PC-3 (cell line): ENCODE measurements at places on chromosomes 16 and 17. TPM values are rescaled to one million over a fixed set of nuclear protein-coding genes. Genes with fewer than 3 reads are reported as not detected.

DNA sequence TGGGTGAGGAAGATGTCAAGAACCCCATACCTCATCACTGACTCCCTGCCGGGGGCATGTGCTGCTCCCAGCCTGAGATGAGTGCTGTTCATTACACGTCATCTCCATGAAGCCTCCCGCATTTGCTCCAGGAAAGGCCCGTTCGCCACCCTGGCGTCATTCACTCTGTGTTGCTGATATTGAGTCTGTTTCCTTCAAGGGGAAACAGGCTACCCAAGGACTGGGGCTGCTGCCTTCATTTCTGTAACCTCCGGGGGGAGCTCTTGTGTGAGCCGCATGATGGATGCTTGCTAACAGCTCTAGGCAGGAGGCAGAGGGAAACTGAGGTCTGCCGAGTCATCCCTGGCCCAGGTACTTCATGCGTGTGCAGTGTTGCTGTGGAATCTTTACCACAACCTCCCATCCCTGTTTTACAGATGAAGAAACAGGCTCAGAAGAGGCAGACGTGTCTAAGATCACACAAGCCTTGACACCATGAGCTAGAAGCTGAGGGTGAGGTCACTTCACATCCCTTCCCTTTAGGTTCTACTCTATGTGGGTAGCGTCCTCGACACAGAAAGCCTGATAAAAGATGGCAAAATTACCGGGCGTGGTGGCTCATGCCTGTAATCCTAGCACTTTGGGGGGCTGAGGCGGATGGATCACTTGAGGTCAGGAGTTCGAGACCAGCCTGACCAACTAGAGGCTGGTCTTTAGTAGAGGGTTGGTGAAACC, 3.5 kb upstream of the ARMC5 start:
- DNase-seq: no peak

- DNase-seq: no peak
Measured at GRCh38 chr17:74152591-74153455, 50.7 kb upstream of the RPL38 start.

C17orf58 gene
- total RNA-seq: 13.2 and 25.3 TPM in 2 replicates

GRCh38 chr17:65047941-65048340, 8.6 kb downstream of the GNA13 start:
- DNase-seq: no peak

- DNase-seq: no peak
Measured at GRCh38 chr16:80176114-80176513, 364.7 kb upstream of the DYNLRB2 start.

DNA sequence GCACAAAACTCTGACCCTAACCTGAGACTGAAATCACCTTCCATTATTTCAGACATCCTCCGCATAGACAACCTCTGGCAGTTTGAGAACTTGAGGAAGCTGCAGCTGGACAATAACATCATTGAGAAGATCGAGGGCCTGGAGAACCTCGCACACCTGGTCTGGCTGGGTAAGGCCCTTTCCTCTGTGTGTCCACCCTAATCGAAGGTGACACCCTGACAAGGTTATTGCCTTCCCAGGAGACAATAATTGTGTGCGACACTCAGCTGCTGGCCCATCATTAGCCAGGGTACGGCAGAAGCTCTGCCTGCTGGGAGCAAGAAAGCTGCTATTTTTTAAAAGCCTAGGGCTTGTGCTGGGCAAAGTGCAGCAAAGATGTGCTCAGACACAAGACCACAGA, 11.1 kb downstream of the DRC3 start:
- DNase-seq: no peak

CBX8 gene
- total RNA-seq: 11.3 and 12.8 TPM in 2 replicates

KREMEN2 gene
- total RNA-seq: 3.6 and 7.1 TPM in 2 replicates

- DNase-seq: no peak
Measured at GRCh38 chr17:611202-611601, 103.4 kb downstream of the VPS53 start.

DNA sequence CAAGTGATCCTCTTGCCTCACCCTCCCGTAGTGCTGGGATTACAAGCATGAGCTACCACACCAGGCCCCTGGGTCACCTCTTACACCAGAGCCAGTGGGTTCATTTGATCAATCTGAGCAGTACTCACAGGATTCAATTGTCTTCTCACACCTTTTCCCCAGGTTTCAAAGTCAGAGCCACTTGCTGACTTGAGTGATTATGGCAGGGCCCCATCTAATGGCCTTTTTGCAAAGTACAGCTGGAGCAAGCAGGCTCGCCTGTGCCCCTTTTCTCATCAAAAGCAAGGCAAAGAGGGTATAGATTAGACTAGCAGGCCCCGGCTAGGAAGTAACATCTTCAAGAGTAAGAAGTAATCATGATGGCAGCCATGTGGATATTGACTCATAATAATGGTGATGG, 114.8 kb upstream of the NOL11 start:
- DNase-seq: peak; percentile 75

DNA sequence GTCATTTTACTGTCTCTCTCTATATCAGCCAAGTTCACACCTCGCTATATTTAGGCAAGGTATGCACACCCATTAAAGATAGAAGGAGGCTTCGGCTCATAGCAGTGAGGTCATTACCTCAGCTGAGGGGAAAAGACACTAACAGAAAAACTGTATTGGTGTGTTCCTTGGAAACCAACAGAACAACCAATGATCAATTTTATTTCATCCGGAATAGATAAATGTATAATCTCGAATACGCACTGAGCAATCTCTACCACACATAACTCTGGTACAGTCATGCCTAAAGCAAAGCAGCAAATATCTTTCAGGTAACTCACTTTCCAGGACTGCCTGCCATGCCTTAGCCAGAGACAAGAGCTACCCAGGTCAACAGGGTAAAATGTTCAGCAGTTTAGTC, 109.9 kb upstream of the CORO6 start:
- DNase-seq: peak; percentile 58

- no peak for DNase-seq
Measured at GRCh38 chr16:79393127-79393526, 207.4 kb downstream of the MAF start.
